ENCODE measurements at places on chromosomes 2 and 18.

GRCh38 chr2:70541481-70542020 is 12.1 kb downstream of the TGFA start:
- DNase-seq = no peak

DNA sequence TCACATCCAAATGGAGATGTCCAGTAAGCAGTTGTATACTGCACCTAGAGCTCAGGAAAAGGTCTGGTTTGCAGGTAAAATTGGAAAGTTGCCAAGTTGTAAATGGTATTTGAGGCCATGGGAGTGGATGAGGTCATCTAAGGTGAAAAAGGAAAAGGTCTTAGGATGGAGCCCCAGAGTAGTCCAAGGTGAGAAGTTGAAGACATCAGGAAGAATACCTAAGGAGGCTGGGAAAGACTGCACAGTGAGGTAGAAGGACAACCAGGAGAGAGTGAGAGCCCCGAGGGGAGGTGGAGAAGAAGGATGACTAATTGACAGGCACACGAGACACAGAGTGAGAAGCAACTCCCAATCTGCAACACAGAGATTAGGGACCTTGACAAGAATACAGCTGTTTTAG is 10.7 kb downstream of the DPP4 start:
- no peak for DNase-seq

GRCh38 chr2:187546762-187547333 is 7.4 kb downstream of the TFPI start:
- DNase-seq = no peak

DNA sequence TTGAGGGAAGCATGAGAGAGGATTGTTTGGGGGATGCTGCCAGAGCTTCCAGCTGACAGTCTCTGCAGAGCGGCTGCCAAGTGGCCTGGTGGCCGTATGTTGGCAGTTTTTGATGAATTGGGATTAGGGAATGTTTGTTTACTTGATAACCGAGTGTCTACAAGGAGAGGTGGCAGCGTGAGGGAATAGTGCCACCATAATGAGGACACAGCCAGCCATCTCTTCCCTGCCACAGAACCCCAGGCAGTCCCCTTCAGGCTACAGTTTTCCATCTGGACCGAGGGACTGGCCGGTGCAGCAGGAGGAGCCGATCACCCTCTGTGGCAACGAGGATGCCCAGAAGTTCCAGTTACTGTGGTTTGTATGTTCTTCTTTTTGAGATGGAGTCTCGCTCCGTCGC is 55.2 kb downstream of the TRAPPC12 start:
- DNase-seq = no peak

DNA sequence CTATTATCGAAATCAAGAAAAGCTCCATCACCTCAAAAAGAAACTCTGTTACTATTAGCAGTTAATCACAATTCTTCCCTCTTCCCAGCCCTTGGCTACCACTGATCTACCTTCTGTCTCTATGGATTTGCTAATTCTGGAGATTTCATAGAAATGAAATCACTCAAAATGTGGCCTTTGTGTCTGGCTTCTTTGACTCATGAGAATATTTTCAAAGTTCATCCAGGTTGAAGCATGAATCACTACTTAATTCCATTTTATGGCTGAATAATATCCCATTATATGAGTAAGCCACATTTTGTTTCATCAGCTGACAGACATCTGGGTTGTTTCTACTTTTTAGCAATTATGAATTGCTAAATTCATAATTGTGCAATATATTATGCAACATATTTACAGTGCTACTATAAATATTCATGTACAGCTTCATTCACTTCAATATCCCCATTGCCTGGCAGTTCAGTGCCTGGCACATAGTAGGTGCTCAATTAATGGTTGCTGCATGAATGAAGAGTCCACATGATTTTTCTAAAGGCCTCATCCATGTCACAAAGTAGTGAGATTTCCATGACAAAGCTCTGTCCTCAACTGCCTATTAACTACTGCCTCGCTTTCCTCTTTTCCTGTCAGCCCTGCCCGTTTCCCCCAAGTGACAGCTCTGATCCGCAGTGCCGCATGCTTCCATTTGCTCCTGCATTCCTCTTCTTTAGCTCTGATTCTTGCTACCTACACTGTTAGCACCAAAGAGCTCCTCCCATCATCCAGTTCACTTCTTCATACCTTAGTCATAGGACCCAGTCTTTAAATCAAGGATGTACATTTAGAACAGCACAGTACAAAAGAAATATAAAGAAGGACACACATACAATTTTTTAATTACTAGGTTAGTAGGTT is 32.8 kb downstream of the CCDC93 start:
- no peak for DNase-seq

GRCh38 chr2:190511104-190511503 is 23.4 kb downstream of the NEMP2 start:
- DNase-seq = no peak

GRCh38 chr2:30764021-30764800 is 43.0 kb downstream of the CAPN13 start:
- no peak for DNase-seq

DNA sequence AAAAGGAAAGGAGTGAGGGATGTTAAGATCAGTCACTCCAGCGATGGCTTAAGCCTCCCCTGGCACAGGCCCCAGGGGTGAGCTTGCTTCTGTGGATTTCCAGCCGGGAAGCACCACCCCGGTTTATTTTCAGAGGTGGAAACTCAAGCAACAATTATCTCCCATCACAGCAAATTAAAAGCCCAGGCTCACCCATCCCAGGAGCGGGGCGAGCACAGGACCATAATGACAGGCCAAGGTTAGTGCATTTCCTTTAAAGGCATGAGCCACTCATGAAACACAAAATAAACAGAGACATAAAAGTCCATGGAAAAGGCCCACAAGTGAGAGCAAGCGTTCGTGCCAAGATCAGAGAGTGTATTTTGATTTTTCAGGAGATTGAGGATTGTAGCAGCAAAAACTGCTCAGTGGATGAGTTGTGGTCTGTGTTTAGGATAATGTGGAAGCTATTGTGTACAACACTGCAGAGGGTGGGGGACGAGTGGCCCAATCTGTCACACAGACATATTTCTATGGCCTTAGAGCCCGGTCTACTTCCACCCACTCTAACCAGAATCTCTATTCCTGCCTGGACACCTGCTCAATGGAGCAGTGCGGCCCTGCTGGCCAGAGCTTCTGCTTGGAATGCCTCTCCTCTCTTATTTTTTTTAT is 111.4 kb upstream of the CDC42EP3 start:
- no peak for DNase-seq

DNA sequence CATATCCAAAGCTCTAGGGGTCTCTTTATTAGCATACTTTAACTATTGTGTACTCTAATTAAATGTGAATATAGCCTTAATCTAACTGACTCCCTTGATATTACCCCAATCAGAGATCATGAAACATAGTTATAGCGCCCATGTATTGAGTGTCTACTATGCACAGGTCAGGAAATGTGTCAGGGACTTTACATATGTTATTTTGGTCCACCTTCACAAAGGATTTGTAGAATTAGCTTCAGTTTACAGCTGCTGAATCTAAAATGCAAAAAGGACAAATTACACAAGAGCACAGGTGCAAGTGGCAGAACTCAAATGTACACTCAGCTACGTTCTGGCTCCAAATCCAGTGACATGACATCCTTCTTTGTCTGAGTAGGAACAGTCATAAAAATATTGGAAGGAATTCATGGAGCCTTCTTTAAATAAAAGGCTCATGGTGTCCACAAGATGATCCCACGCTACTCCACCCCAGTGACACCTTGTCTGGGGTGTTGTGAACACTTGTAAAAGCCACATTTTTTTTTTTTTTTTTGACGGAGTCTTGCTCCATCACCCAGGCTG is 38.7 kb upstream of the ATL2 start:
- DNase-seq = no peak

DNA sequence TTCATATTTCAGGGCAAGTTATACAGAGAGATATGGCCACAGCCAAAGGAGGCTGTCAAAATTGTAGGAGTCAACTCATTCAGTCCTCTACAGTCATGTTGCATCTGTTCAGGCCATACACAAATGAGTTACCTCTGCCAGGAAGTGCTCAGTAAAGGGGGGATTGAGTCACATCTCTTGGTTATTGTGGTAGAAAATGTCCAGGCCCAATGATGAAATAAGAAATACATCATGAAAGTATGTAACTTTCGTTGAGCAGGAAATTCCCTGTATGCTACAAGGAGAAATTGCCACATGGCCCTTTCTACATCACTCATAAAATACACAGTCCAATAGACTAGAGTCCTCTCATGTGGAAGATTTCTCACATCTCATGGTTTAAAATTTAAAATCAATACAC is 103.9 kb upstream of the COL3A1 start:
- DNase-seq = no peak

- peak; percentile 40 for DNase-seq
These were observed 19.1 kb downstream of the SH2D6 start for GRCh38 chr2:85437488-85438200.

DNA sequence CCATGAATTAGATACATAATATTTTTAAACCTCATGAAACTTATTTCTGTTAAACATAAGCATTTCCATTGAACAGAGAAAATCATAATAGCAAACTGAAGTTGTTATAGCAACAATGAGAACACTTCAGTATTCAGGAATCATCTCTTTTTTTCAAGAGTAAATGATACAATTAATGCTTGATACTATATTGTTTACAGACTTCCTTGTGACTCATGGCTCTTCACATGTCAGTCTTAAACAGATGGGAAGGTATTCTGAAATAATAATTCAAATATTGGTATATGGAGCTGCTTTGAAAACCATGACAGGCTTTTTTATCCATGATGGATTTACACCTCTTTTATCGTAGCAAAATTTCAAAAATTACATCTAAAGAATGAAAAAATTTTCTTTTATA is 226.5 kb upstream of the RBMS1 start:
- DNase-seq = no peak

DNA sequence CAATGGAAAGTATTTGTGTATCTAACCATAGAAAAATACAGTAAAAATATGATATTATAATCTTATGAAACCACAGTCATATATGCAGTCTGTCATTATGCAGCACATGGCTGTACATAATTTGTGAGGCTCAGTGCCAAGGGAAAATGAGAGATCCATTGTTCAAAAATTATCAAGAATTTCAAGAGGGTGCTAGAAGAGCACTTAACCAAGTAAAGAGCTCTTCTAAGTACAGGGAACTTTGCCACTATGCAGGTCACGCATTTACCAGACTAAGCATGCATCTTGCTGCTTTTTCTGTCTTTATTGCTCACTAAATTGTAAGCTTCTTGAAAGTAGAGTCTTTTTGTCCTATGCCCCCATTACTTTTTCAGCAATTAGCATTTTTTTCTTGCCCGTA is 438.0 kb downstream of the LRP1B start:
- DNase-seq = no peak

DNA sequence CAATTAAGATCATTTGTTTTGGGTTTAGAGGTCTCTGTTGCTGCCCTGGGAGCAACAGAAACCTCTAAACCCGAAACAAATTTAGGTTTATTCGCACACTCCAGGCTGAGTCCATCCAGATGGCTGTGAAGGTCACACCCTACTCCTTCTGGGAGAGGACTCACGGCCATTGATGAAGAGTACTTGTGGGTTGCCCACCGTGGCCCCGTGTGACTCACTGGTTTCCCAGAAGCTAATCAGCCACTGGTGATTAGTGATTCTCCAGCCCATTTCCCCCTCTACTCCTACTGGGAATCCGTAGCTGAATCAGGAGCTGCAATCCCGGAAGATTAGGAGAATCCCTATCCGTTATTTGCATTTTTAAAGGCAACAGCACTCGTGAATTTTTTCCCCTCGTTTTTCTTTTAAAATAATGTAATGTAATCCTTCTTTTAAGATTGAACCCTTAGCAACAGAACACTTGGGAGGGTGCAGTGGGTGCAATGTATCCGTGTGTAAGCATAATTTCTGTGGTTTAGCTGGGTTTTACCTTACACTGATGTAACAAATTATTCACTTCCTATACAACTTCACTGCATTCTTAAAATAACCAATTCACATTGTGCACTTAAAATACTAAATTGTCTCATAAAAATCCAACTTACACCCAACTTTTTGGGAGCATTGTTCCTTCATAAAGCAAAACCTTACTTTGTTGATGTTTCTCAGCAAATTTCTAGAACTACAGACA is 27.5 kb upstream of the EPAS1 start:
- DNase-seq = no peak

DNA sequence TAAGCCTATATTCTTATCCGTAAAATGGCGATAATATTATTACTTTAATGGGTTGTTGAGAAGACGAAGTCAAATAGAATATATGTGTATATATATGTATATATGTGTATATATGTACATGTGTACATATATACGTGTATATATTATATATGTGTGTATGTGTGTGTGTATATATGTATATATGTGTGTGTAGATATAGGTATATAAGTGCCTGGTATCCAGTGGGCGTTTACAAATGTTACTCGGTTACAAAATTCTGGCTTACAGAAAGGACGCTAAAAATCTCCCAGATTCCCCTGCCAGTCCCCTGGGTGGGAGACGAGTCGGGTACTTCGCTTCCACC is 295 bp upstream of the MTX2 start:
- DNase-seq = no peak

DNA sequence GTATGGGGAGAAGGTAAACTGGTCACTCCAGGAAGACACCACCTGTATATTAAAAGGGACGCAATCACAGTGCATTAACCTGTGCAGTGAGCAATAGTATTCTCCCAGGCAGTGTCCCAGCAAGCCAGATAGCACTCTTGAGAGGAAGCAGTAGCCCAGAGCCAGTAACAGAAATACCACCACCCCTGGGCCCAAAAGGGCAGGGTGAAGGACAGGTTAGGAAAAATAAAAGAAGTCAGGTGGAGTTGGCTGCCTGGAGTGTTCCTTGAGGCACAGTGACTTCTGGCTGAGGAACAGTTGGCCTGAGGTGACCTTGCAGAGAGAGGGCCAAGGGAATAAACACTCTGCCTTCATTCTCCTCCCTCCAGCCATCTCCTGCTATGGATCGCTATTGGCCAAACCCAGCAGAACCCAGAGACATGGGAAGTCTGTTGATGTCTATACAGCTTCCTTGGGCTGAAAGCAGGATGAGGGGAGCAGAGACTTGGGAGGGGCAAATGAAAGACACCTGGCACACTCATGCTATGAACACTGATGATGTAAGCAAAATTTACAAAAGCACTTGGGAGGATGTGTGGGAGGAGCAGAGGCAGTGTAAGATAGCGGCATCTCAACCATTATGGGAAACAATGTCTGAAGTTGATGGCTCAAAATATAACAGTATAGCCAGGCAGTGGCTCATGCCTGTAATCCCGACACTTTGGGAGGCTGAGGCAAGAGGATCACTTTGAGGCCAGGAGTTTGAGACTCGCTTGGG is 7.5 kb downstream of the C18orf32 start:
- DNase-seq = no peak
